ENCODE measurements at places on chromosomes 12 and 14.

DNA sequence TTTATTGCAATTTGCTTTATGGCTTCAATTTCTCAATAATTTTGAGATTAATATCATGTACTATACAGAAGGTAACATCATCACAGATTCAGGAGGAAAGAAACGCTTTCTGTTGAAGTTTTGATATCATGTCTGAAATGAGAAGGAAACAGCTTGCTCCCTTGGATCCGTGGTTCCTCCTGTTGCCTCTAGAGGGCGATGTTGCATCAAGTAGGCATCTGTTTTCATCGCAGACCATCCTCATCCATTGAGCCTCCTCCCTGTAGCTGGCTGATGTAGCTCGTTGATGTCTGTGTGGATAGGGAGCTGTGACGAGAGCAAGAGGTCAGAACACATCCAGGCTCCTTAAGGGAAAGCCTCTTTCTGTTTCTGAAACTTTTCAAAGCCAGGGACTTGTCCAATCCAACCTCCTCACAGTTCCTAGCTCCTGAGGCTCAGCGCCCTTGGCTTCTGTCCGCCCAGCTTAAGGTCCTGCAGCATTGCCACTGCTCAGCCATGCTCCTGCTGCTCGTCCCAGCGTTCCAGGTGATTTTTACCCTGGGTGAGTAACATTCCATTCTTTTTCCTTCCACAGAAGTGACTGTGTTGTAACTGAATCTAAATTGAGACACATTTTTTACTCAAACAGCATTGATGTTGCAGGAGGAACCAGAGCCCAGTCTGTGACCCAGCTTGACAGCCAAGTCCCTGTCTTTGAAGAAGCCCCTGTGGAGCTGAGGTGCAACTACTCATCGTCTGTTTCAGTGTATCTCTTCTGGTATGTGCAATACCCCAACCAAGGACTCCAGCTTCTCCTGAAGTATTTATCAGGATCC, 304.8 kb upstream of the OR4E1 start:
- DNase-seq: no peak

DNA sequence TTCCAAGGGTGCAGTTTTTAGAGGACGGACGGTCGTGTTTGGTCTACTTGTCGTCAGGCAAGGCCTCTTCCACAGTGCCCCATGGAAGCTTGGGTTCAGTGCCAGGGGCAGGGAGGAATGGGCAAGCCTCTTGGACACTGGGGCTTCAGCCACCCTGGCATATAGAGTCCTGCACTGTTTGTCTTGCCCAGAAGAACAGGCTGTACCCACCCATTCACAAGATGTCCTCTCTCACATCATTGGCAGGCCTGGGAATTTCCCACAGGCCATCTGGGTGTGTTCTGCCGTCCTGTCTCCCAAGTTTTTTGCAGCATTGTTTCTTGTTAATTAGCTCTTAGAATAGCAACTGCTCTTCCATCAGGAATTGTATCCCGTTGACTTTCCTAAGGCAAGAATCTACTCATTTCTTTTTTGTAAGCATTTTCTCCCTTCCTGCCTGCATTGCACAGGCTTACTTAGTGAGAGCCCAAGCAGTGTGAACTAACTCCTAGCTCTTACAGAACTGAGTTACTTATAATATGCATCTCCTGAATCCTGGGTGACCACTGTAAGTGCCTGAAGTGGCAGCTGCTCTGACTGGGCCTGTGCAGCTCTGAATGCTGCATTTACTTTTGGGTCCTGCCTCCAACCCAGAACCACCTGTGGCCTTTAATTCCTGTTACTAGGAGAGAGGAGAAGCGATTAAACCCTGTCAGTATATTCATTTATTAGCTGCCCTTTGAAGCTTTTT, 149.4 kb upstream of the HIF1A start:
- no peak for DNase-seq

GRCh38 chr12:19665121-19665900, 226.0 kb downstream of the AEBP2 start:
- peak; percentile 11 for DNase-seq

DNA sequence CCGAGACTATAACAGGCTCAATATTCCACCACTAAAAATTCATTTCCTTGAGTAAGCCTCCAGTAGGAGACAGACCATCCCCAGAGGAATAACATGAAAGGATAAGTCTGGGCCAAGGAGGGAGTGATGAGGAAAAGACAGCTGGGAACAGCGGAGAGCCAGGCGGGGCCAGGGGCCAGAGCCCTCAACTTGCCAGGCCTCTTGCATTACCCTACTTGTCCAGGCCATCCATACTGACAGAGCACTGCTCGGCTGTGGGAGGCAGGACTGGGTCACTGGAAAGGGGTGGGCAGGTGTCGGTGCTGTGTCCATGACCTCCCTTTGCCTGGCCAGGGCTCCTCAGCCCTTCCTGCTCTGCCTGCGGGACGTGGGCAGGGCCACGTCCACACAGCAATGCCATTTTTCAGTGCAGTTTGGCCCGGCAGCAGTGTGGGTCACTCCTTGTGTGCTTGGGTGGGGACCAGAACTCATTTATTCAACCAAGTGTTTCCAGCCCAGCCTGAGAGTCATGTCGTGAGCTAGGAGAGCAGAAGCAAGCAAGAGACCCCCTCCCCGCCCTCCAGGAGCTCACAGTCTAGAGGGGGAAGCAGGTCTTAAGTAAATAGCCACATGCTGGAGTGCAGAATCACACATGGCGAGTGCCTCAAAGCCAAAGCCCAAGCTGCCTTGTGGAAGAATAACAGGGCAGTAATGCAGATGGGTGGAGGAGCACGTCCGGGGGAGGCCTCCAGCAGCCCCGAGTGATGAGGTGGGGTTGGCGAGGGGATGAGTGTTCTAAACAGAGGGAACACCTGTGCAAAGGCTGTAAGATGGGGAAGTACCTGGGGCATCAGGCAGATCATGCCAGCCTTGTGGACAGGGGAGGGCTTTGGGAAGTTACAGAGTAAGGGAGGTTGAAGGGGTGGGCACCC, 8.9 kb upstream of the FAIM2 start:
- DNase-seq: no peak

DNA sequence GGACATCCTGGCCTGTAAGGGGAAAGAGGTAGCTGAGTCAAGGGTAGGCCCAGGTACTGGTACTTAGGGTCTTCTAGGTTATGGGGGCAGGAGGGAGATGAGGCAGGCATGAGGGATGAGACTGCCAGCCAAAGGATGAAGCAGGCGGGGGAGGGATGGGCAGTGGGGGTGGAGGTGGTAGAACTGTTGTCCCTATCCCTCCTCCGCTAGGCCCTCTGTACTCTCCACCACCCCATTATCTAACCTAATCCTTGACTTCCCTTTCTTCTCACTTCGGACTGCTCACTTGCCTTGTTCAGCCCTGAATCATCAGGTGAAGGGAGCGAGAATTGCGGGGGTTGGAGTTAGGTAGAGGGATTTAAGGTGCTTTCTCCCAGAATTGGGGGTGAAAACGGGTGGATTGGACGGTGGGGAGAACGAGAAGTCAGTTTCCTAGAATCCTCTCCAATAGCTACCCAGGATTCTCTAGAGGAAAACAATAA, 562 bp downstream of the PAN2 start:
- DNase-seq: no peak

DNA sequence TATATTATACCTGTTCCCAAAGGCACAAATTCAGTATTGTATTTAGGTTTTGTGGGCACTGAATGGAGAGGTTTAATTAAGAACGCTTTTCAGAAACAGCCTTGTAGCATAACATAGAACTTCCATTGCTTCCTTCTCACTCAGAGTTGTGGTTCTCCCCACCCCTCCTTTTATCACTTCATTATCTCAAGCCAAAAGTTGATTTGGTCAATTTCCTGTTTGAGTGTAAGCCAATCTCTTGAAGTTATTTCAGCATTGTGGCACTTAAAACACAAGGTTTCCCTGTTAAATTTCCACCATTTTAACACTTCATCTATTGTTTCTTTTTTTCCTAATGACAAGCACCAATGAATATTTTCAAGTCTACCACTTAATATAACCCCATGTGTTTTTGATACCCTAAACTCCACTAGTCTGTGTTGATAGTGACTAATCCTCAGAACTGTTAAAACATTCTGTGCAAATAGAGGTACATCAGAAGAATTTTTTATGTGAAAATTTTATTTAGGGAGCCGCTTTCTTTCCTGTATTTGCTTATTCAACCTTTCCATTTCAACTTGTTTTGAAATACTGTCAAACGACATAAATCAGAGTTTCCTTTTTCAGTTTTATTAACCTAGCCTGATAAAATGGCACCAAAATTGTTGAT, 340.1 kb downstream of the BCAT1 start:
- no peak for DNase-seq

DNA sequence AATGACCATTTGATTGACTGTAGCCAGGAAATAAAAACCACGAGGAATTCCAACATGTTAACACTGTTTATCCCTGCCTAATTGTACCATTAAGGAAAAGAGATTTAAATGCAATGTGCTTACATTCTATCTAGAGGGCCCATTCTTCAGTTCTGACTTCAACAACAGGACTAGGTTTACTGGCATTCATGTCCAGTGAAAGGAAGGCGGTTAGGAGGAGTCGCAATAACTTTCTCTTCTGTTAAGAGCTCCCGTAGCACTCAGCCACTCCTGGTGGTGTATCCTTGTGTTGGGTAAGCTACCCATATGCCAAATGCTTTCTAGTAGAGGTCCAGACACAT, 154.7 kb downstream of the STXBP6 start:
- no peak for DNase-seq

DNA sequence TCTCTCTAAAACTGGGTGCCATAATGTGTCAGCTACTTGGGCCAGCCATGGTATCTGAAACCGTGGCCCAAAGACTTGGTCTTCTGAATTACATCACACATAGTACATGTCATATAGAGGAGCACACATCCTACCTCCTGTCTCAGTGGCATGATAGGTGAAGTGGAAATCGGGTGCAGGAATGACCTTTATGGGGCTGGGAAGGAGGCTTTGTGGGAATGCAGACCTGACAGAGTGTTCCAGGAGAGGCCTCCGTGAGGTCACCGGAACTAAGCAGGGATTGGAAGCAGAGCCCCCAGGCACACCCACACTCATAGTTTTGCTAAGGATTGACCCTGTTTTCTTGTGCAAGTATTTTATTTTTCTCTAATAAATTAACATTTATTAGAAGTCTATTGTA, 82.6 kb downstream of the NTF3 start:
- no peak for DNase-seq

GRCh38 chr14:20295067-20295466, 10.7 kb downstream of the TTC5 start:
- no peak for DNase-seq

- DNase-seq: no peak
These were observed 7.8 kb downstream of the IRAK3 start for GRCh38 chr12:66196806-66197205.

DNA sequence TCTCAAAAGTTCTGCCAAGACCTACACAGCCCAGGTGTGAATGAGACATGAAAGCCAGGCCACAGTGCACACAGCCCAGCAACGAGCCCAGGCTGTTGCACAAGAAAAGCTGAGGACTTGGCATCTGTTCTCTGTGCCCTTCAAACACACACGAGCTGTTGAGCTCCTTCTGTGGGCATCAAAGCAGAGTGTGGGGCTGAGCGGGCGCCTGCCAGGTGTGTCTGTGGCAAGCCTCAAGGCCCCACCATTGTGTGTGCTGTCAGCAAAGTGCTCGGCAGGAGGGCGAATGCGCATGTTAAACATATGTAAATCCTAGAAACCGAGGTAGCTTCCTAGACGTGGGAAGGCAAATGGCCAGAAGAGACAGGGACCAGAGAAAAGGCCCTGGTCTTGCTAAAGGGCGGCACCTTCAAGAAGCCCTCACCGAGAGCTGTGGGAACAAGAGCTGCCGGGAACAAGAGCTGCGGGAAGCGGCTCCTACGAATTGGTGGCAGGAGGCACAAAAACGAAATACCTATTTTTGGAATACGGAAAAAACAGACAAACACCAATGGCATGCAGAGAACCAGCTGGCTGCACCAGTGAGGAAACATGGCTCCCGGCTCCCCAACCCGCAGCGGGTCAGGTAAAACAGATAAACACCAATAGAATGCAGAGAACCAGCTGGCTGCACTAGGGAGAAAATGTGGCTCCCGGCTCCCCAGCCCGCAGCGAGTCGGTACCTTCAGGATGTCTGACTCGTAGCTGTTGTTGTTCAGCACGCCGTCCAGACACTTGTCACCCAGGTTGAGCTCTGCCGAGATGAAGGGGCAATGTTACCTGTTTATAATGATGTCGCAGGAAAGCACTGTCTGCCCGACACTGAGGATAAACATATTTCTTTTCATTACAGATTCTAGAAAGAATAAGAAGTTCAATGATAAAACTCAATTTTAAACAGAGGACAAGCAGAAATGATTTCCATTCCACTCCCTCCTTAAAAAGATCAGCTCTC, 19.0 kb upstream of the GOLGA3 start:
- no peak for DNase-seq

DNA sequence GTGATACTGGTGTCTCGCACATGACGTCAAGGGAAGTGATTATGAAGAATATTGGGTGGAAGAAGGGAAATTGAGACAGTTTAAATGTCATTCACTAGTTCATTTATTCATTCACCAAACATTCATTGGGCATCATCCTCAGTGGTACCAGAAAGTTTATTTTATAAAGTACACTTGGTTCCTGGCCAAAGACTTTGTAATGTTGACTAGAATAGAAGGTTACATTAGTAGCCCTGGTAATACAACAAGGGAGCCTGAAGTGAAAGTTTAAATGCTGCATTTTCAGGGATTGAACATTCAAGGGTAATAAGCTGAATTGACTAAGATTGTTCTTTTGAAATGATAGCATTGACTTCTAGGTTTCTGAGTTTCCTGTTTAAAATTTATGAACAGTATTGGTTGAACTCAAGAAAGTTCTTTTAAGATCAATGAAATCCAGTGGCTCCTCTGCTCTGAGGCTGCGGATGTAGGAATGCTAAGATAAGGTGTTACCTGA, 236.8 kb upstream of the BTG1 start:
- no peak for DNase-seq

- no peak for DNase-seq
These were observed 785.1 kb downstream of the DIO2 start for GRCh38 chr14:79426103-79426755.

DNA sequence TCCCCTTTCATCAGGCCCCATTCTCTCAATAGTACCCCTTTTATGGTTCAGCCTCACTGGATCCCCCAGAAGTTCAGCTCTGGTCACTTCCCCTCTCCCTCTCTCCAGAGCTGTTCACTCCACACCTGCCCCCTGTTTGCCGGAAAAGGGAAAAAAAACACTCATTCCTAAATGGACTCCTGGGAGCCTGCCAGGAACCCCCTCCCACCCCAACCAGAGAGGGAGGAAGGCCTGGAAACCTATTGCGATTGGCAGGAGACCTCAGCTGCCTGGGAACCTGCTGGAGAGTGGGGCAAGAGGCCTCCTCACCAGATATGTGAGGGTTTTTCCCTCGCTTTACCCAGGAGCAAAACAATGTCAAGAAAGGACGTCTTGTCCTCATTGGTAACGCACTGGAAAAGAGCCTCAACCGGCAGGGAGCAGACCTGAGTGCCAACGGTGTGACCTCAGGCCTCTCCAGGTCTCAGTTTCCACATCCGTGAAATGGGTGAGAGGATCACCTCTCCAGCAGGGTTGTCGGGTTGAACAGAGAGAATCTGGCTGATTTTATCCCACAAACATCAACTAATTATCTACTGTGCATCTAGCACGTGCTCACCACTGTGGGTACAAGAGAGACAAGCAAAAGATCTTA, 4.6 kb downstream of the DTX1 start:
- DNase-seq: no peak

GRCh38 chr12:21672146-21672545, 14.5 kb upstream of the LDHB start:
- DNase-seq: no peak

- DNase-seq: no peak
These were observed 247.9 kb upstream of the BTG1 start for GRCh38 chr12:92393504-92393903.
